AML-193 (cell line): ENCODE measurements at places on chromosomes 5 and 9.

DNA sequence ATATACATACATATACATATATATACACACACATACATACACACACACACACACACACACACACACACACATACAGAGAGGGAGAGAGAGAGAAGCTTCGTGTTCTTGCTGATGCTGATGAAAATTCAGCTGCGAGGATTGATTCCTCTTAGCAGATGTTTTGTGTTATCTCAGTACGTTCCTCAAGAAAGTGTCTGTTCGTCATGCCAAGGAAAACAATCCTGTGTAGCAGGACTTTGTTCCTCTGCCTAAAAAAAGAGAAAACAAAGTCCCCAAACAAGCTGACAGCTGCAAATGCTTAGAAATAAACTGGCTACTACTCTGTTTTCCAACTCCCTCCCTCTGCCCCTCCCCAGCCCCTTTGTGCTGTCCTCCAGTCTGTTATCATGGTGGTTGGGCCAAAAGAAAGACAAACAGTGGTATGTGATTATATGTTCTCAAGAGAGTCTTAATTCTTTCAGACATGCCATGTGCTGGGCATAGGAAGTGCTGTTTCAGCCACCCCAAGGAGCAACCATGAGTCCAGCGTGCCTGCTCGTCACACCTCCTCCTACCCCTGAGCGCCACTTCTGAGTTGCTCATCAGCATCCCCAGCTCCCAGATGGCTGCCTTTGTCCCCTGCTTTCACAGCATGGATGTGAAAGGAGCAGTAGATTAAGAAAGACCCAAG is 71.5 kb upstream of the EQTN start:
- DNase-seq, result no peak

DNA sequence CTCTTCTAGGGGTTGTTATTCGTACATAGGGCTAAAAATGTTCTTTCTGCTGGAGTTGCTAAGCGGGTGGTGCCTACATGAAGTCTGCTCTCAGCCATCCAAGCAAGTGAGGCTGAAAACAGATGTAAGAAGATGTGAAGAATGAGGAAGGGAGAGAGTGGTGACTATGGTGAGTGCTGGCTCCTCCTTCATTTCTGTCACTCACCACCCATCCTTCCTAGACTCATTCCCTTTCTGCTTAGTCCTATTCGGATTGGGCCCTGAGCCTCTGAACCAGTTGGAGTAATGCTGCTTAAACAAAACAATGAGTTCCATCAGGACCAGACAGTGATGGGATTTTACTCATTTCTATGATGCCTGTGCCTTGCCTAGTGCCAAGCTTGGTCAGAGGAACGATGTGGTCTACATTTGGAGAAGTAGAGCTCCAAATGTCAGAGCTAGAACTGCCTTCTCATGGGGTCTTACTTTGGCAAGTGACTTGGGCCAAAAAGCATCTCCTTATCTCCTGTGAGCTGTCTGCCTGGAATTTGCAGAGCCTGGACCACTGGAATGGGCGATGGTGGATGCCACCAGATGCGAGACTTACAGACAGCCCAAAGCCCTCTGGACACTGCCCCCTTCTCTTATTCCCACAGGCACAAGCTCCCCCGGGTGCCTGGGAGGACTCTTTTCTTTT is 192.9 kb downstream of the FBXL7 start:
- DNase-seq, result no peak

- no peak for DNase-seq
Measured at GRCh38 chr5:180959661-180960060, 29.0 kb upstream of the BTNL3 start.

DNA sequence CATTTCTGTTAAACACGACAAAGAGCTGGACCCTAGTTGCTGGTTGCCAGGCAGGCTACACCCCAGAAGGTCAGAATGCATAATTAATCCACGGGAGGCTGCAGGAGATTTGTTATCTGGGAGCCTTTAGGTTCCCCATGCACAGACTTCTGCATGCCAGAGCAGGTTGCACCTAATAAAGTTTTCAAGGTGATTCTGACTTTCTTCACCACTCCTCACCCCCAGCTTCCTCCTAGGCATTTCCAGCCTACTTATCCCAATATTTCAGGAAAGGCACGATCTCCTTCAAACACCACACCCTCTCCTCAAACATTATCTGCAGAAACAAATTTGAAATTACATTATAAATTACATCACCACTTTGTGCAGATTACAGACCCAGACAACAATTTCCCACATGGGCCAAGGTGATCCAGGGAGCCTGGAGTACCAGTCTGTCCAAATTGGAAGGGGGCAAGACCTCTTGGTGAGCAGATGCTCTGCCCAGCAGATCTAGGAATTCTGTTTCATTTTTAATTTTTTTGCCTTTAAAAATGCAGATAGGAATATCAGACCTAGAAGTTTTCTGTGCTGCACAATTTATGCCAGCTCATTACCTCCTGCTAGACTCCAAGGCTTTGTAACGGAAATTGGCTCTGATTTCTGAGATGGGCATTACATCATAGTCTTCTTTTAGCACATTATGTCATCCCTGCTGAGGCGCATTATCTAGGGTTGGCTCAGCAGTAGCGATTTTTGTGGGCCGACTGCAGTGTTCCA is 363.4 kb upstream of the SLC30A5 start:
- DNase-seq, result no peak

DNA sequence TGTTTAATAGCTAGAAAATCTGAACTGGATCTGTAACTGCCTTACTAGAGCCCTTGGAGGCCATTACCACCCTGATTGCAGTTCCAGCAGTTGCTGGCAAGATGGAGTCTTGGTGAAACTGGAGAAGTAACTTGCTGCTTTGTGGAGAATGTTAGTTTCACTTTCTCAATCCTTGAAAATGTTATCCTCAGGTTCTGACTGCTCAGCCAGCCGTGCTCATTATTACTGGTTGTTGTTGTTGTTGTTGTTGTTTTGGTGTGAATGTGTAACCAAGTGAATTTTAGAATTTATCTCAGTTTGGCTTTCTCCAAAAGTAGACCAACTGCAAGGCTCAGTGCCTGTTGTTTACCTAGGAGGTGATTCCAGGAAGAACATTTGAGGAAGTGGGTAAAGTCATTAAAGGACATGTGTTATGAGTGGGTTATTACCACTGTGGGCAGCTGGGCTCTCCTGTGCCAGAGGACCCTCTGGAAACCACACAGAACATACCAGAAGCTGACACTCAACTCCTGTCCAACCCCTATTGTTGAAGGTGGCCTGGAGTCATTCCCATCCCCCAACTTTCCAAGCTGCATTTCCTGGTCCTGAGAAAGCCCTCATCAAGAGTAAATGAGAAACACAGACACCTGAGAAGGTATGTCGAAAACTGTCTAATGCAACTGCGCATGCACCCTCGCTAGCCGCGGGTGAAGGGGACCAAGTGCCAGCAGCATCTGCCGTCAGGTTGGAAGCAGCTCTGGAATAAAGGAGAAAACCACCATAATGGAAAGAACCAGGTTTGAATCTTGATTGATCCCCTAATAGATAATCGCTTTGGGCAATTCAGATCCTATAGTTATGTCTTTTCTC is 111.6 kb downstream of the CMYA5 start:
- no peak for DNase-seq
